Aorta (tissue), 5 donors: ENCODE measurements at places on chromosomes 2 and 18. TPM values are rescaled to one million over a fixed set of nuclear protein-coding genes. Genes with fewer than 3 reads are reported as not detected.

OTOS gene
- not detected for total RNA-seq

EGR4 gene
- not detected for total RNA-seq

NTSR2 gene
- not detected for total RNA-seq

ADRA2B gene
- total RNA-seq: 0.81 TPM

MAP3K2 gene
- 67.6 TPM for total RNA-seq

- H3K4me1 ChIP-seq: peaks cover 5% of the 10 kb centered on the region
- DNase-seq: no peak
- H3K4me3 ChIP-seq: no peak overlapping the region
- H3K27ac ChIP-seq: no peak overlapping the region
- no peaks in the 10 kb centered on the region for H3K36me3 ChIP-seq
- no peaks in the 10 kb centered on the region for H3K27me3 ChIP-seq
Measured at GRCh38 chr18:44541159-44541558, 139.5 kb upstream of the SETBP1 start.

DNA sequence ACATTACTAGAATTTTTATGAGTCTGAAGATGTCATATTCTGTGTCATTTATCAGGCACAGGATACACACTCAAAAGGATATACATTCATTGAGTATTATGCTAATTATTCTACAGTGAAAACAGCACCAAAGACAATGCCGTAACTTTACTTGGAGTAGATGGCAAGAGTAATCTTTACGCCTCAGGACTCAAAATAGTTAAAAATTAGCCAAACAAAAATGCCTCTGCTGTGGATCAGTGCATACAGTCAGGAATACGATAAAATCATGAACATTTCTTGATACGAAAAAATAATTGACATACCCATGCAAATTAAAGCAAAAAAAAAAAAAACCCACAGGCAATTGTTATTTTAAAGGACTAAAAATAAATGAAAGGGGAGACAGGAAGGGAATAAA is 129.7 kb downstream of the NETO1 start:
- no peaks in the 10 kb centered on the region for H3K4me1 ChIP-seq
- no peak overlapping the region for H3K27ac ChIP-seq
- no peaks in the 10 kb centered on the region for H3K36me3 ChIP-seq
- H3K27me3 ChIP-seq: no peaks in the 10 kb centered on the region

DNA sequence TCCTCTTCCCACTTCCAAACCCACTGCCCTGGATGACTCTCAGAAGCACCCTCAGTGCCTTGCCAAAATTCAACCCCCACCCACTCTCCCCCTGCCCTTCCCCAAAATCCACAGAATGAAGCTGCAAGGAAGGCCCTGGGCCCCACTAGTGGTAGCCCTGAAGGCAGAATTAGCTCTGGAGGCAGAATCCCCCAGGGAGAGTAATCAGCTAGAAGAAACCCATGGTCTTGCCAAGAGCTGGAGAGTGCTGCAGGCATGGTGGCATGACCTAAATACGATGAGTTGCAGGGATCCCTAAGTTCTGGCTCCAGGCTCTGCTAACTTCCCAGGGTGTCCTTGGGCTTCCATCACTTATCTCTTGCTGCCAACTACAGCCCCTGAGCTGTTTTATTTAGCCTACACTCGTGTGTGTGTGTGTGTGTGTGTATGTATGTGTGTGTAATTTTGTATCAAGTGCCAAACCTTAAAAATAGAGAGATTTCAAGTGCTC is 7.9 kb downstream of the GAD1 start:
- no peaks in the 10 kb centered on the region for H3K27me3 ChIP-seq
- H3K4me3 ChIP-seq: no peak overlapping the region
- H3K4me1 ChIP-seq: no peaks in the 10 kb centered on the region
- H3K27ac ChIP-seq: no peak overlapping the region
- no peak for DNase-seq

DNA sequence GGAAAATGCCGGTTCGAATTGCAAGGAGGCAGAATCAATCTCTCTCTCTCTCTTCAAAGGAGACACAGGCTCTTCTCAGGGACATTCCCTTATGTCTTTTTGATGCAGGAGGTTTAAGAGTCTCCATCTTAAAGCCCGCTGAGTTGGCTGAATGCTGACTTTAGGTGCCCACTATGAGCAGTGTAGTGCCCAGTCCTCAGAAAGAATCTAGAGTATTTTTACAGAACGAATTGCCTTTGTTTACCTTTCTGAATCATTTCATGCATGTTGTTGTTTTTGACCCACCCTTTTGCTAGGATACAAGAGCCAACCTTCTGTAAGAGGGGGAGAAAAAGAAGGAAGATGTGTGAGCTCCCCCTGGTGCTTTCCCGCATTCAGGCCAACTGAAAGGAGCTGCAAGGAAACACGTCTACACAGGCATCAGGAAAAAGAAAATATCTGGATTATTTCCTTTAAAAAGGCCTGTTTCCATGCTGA is 193.5 kb upstream of the TCF4 start:
- H3K4me1 ChIP-seq: peaks cover 2% of the 10 kb centered on the region
- no peaks in the 10 kb centered on the region for H3K27me3 ChIP-seq
- H3K27ac ChIP-seq: no peak overlapping the region
- H3K36me3 ChIP-seq: no peaks in the 10 kb centered on the region
- H3K4me3 ChIP-seq: no peak overlapping the region
- no peak for DNase-seq

GRCh38 chr2:172447811-172448493 is 20.6 kb downstream of the ITGA6 start:
- H3K27me3 ChIP-seq: peaks cover 3% of the 10 kb centered on the region
- H3K27ac ChIP-seq: no peak overlapping the region
- no peak overlapping the region for H3K4me3 ChIP-seq
- no peaks in the 10 kb centered on the region for H3K36me3 ChIP-seq
- H3K4me1 ChIP-seq: no peaks in the 10 kb centered on the region

DNA sequence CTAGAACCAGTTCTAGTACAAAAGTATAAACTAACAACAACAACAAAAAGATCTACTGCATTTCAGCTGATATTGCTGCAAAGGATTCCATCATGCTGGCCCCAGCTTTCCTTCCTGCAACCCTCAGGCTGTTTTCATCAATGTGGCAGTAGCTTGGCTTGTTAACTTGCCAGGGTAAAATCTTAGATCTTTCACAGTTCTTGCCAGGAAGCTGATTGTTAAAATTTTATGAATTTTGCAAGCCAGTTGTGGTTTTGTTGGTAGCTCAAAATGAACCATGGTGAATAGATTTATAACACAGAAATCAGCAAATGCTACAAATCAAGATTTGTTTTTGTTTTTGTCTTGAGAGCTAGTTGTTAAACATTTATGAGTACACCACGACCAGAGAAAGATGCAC is 19.3 kb downstream of the CCDC178 start:
- no peaks in the 10 kb centered on the region for H3K27me3 ChIP-seq
- H3K36me3 ChIP-seq: no peaks in the 10 kb centered on the region
- no peak overlapping the region for H3K4me3 ChIP-seq
- H3K4me1 ChIP-seq: no peaks in the 10 kb centered on the region

GRCh38 chr2:234415706-234416105 is 81.2 kb downstream of the ARL4C start:
- no peak overlapping the region for H3K27ac ChIP-seq
- H3K36me3 ChIP-seq: no peaks in the 10 kb centered on the region
- H3K4me1 ChIP-seq: no peaks in the 10 kb centered on the region
- no peak overlapping the region for H3K4me3 ChIP-seq
- DNase-seq: no peak
- no peaks in the 10 kb centered on the region for H3K27me3 ChIP-seq

DNA sequence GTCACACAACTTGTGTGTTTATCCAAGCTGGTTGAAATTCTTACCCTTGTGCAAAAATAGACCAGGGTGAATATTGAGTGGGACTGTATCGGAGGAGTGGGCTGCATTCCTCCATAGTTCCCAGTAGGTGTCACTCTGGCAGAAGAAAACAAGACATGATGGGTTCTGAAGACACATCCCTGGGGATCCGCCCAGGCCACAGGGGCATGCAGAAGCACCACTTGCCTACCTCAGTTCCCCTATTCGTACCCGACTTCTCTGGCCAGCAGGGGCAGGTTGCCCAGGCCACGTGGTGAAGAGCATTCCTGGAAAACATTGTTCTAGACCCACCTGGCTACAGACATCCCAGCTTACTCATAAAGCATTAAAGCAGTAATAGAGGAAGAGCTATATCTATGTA is 168.2 kb downstream of the FAM210A start:
- no peak overlapping the region for H3K27ac ChIP-seq
- H3K36me3 ChIP-seq: no peaks in the 10 kb centered on the region
- DNase-seq: no peak
- no peaks in the 10 kb centered on the region for H3K27me3 ChIP-seq
- H3K4me3 ChIP-seq: no peak overlapping the region
- no peaks in the 10 kb centered on the region for H3K4me1 ChIP-seq

DNA sequence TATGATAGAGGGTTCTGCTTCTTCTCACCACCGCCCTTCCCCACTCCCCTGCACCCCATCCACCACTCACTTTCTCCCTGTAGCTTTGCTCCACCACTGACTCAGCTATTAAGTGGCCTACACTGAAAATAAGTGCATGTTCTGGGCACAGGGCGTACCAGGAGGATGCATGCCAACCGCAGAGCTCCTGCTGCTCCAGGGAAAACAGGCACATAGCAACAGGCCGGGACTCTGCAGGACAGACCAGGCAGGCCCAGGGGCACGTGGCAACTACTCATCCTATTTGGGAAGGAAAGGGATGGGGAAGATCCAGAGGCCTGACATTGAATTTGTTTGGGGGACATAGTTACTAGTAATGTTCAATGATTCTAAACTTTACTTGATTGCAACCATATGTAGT is 28.4 kb downstream of the ARL4C start:
- no peak overlapping the region for H3K27ac ChIP-seq
- no peaks in the 10 kb centered on the region for H3K27me3 ChIP-seq
- DNase-seq: no peak
- H3K4me1 ChIP-seq: no peaks in the 10 kb centered on the region

DNA sequence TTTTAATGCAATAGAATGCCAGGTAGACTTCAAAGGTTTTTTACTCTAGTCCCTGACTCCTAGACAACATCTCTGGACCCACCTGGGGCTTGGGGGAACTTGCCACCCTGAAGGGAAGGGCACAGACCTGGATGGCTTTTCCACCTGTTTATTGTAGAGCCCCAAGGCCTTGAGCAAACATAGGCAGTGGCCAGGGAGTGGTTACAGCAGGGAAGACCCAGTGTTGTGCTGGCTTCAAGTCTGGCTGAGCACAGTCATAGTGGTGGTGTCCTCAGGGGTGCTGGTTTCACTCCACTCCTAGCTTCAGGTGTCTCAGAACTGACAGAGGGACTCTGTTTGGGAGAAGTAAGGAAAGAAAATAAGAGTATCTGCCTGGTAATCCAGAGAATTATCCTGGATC is 5.5 kb upstream of the SRD5A2 start:
- H3K27ac ChIP-seq: no peak overlapping the region
- no peaks in the 10 kb centered on the region for H3K4me1 ChIP-seq
- H3K36me3 ChIP-seq: no peaks in the 10 kb centered on the region
- DNase-seq: no peak

DNA sequence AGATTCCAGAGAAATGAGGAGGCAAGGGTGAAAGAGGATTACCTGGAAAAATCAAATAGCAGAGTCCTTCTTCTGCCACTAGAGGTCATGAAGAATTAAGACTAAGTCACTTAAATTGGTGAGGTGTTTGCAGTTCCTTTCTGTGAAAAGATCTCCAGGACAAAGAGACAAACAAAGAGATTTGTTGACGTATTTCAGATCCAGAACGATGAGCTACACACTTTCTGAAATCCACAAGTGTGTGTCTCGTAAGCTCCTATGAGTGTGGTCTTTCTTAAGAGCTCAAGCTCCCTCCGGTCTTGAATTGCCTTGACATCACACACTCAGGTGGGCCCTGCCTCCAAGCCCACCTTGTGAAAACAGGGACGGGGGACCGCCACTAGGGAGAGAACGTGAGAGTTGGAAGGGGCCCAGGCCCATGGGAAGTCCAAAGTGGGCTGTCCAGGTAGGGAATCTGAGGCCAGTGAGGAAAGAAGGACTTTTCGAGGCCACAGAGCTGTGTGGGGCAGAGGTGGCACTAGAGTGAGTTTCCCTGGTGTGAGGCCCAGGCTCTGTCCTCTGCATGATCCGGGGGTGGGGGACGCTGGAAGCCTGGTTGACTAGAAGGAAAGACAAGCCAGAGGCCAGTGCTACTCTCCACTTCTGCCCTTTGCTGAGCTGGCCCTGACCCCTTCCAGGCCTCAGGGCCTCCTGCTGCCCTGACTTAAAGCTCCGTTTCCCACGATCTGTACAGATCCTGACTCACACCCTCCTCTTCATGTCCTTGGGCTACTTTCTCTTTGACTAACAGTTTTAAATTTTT is 168.1 kb upstream of the NCK2 start:
- no peaks in the 10 kb centered on the region for H3K4me1 ChIP-seq
- DNase-seq: no peak
- no peak overlapping the region for H3K27ac ChIP-seq
- no peaks in the 10 kb centered on the region for H3K27me3 ChIP-seq
- H3K4me3 ChIP-seq: no peak overlapping the region

DNA sequence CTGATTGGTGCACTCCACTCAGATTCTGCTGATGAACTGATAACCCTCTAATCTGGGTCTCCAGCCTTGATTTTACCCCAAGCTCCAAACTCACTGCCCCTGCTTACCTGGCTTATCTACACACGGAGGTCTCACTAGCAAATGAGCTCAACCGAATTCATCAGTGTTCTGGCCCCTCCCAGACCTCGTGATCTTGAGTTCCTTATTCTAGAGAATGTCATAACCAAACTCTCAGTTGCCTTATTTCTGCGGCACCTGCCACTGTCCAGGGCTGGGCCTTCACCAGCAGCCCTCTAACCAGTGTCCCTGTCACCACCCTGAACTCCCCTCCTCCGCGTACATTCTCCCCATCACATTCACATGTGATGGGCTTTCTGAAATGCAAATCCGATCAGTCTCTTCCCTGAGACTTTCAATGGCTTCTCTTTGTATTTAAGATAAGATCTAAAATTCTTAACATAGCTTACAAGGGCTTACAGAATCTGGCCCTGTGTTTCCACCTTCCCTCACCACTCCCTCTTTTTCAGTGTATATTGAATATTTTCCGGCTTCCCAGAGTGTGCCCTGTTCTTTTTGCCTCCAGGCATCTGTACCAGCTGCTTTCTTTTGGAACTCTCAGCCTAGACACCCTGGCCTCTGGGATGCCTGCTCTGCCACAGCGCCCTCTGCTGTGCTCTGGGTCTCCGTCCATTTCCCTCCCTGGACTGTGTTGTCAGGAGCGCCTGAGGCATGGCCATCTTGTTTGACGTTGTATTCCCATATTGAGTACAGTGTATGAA is 31.1 kb downstream of the NAB1 start:
- H3K36me3 ChIP-seq: no peaks in the 10 kb centered on the region
- H3K4me3 ChIP-seq: no peak overlapping the region
- H3K4me1 ChIP-seq: peaks cover 9% of the 10 kb centered on the region
- H3K27me3 ChIP-seq: no peaks in the 10 kb centered on the region
- no peak overlapping the region for H3K27ac ChIP-seq

DNA sequence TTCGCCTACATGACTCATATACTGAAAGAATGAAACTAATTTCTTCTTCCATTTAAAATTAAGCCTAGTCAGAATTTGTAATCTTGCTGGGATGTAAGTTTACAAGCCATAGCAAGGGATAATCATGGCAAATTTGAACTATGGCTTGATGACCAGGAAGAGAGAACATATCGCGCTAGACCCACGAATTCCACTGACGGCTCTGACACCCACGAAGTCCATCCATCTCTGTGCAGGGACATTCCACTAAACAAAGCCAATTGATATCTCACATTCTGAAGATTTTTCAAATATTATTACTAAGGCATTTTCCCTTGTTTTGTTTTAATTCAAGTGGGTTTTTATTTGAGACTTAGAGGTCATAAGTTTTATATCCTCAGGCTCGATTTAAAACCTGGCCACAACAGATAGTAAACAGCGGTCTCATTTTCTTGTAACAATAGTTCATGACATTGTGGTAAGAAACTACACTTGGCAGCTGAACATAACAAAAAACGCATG is 113.0 kb downstream of the QPCT start:
- no peak overlapping the region for H3K27ac ChIP-seq
- H3K36me3 ChIP-seq: no peaks in the 10 kb centered on the region
- no peaks in the 10 kb centered on the region for H3K27me3 ChIP-seq
- no peak overlapping the region for H3K4me3 ChIP-seq
